ENCODE measurements at places on chromosomes 13 and 19.

- no peak for DNase-seq
These were observed 68.2 kb downstream of the STK24 start for GRCh38 chr13:98508685-98509084.

DNA sequence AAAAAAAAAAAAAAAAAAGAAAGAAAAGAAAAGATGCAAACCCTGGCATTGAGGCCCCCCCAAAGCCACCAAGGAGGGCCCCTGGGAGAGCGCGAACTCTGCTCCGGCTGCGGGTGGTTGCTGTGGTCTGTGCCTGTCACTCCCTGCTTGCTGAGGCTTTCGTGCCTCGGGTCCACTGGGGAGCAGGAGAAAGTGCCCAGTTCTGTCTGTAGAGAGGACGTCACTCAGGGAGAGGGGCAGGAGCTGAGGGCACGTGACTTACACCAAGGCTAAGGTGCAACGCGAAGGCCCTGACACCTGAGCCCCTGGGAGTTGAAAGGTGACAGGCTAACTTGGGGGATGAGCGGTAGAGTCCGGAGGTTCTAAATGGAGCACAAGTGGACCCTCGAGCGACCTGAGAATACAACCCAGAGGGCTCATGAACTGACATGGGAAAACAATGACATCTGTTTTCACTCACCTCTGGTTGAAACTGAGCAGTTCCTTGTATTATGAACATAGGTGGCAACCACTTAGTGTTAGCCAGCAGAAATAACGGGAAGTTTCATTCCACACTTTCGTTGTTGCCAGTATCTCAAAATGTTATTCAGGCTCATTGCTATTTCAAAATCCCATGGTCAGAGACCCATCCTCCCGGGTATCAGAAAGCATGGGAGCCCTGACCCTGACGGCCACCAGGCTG, 69.2 kb upstream of the TM9SF2 start:
- no peak for DNase-seq

DNA sequence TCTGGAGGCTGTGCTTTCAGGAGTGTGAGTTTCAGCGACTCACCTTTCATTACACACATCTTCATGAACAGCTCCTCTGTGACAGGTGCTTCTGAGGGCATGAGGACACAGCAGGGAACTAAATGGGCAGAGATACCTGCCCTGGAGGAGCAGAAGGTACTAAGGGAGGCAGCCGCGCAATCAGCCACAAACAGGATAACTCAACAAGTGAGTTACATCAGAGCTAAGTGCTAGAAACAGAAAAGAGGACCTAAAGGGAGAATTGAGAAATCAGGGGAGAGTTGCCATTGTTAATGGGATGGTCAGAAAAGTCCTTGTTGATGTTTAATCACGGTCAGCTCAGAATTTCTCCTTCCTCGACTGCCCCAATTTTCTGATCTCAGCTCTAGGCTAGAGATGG, 42.5 kb downstream of the SYDE1 start:
- no peak for DNase-seq

DNA sequence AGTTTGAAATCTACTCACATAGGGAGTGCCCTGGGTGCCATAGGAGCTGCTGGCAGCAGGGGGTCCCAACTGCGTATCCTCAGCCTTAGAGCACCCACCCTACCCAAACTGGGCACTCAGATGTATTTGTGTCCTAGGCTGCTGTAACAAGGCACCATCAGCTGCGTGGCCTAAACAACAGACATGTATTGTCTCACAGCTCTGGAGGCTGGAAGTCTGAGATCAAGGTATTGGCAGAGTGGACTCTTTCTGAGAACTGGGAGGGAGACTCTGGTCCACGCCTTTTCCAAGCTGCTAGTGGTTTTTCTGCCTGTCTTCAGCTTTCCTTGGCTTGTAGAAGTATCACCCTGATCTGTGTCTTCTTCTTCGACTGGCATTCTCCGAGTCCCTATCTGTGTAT, 83.6 kb downstream of the FGF14 start:
- DNase-seq = no peak

DNA sequence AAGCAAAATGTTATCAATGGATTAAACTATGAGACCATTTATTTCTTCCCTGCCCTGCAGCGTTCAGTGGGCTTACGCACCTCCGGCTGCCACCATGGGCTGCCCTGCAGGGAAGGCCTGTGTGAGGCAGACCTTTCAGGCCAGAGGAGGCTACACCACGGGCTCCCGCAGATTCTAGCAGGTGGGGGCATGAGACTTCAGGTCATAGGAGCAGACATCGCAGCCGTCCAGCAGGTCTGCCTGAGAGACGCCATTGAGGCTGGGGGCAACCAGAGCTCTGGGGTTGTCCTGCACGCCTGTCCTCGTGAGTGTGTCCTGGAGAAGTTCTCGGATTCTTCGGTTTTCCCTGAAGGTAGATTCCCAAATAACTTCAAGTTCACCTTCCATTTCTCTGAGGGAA, 9.4 kb upstream of the SLC7A9 start:
- no peak for DNase-seq

- no peak for DNase-seq
These were observed 210.3 kb upstream of the PCDH9 start for GRCh38 chr13:67440236-67440975.

- no peak for DNase-seq
These were observed 80.4 kb downstream of the LRCH1 start for GRCh38 chr13:46633416-46633815.

GRCh38 chr19:18551631-18552030, 6.0 kb upstream of the KXD1 start:
- no peak for DNase-seq

DNA sequence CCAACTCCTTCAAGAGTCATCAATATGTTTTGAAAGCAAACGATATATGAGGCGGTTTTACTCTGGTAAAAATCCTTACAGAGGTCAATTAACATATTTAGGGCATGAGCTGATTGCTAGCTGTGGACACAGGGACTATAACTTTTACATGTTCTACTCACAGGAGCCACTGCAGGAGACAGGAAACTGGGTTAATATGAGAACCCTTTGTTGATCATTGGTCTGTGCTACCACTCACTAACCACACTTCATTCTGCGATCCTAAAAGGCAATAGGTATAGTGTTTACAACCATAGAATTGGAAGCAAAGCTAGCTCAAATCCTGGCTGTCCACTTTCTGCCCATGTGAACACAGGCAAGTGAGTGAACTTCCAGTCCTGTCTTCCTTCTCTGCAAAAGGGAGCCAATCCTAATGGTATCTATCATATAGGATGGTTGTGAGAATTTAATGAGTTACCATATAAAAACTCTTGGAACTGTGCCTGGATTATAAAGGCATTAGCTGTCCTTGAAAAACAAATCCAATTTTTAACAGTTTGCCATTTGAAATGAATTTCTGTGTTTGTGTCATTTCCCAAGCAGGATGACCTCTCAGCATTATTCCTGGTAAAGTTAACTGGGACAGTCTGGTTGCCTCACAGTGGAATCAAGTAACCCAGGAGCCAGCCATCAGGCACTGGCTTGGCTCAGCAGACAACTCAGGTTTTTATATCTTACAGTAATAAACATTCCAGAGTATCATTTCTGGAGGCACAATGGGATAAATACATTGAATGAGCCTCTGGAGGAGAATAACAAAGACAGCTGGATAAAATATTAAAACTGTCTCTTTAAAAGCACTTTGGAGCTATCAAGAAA, 29.8 kb upstream of the RAP2A start:
- DNase-seq = no peak

- no peak for DNase-seq
These were observed 74.5 kb upstream of the FRY start for GRCh38 chr13:31956980-31957644.

- peak; percentile 94 for DNase-seq
These were observed at the start of gene LCP1 for GRCh38 chr13:46181840-46182490. Gene LCP1 (minus strand): TSS chr13:46182177. CDS start chr13:46159662, 22,515 bp downstream.

DNA sequence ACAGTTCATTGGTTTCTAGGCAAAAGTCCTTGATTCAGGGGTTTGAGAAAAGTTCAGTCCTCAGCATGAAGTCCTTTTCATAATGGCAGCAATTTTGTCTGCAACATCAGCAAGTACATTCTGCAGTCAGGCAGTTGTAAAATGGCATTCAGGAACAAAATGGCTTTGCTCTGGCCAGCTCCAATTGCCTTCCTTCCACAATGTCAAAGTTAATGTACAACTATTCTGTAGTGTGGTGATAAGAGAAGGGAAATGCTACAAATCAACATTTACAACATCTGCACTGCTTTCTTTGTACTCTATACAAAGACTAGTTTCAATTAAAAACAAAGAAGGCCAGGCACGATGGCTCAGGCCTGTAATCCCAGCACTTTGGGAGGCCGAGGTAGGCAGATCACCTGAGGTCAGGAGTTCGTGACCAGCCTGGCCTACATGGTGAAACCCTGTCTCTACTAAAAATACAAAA, 1.8 kb upstream of the NEK3 start:
- no peak for DNase-seq

- DNase-seq = no peak
These were observed 6.9 kb downstream of the ACOD1 start for GRCh38 chr13:76955193-76955592.

- no peak for DNase-seq
These were observed 4.9 kb downstream of the HPN start for GRCh38 chr19:35046461-35046860.

GRCh38 chr13:35891507-35892441, 239.4 kb downstream of the DCLK1 start:
- no peak for DNase-seq

DNA sequence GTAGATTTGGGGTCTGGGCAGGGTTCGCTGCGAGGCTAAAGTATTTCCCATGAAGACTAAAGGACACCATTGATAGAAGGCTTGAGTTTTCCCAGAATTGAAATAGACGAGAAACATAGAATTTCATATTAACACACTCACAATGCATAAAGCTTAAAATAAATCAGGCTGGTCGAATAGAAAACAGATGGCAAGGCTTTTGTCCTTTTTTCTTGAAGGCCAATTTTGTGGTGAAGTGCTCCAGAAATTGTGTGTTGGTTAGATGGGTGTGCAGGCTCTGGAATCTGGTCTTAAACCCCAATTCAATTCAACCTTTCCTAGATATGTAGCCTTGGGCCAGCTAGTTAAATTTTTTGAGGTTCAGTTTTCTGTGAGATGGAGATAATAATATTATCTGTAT, 56.9 kb upstream of the LRCH1 start:
- DNase-seq = no peak

DNA sequence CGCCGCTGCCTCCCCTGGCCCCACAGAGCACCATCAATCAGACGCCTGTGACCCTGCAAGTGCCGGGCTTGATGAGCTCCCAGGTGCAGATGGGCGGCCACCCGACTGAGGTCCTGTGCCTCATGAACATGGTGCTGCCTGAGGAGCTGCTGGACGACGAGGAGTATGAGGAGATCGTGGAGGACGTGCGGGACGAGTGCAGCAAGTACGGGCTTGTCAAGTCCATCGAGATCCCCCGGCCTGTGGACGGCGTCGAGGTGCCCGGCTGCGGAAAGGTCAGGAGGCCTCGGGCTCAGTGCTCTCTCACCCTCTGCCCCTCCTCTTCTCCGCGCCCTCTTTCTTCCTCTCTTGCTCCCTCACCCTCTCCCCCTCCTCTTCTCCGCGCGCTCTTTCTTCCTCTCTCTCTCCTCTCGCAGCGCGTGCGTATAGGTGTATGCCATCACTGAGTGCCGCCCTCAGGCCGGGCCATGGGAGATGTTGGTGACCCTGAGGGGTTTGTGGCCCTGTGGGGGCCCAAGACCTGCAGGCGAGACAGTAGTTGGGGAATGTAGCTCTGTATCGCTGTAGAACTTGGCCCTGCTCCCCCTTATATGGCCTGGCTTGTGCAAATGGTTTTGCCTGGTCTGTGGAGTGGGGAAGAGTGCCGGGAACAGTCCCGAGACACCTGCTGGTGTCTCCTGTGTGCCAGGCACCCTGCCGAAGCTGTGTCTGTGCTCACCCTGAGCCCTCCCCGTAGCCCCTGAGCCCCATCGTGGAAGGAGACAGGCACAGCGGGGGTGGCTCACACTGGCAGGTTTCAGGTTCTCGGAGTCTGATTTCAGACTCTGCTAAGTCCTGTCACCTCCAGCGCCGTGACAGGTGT, 5.4 kb upstream of the EPN1 start:
- no peak for DNase-seq

- no peak for DNase-seq
These were observed 405 bp upstream of the ZNF569 start for GRCh38 chr19:37467608-37468090.

- DNase-seq = no peak
These were observed 415.9 kb downstream of the FGF9 start for GRCh38 chr13:22086597-22087330.

DNA sequence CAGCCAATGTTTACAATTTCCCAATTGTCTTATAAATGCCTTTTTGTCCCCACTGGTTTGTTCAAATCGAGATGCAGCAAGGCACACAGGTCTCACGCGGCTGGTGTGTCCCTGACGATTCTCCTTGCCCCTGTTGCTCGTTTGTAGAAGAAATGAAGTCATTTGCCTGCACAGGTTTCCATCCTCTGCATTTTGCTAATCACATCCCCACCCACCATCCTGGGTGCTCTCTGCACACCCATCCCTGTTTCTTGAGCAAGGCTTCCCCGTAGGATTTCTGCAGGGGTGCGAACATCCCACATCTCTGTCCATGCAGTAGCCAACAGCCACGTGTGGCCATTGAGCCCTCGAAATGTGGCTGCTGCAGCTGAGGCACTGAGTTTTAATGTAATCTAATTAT, 59.8 kb upstream of the SOX1 start:
- no peak for DNase-seq

- DNase-seq = no peak
These were observed 102.4 kb downstream of the TNFRSF19 start for GRCh38 chr13:23672616-23673015.

- DNase-seq = peak; percentile 24
These were observed 17.1 kb downstream of the CLN5 start for GRCh38 chr13:77009011-77009410.

DNA sequence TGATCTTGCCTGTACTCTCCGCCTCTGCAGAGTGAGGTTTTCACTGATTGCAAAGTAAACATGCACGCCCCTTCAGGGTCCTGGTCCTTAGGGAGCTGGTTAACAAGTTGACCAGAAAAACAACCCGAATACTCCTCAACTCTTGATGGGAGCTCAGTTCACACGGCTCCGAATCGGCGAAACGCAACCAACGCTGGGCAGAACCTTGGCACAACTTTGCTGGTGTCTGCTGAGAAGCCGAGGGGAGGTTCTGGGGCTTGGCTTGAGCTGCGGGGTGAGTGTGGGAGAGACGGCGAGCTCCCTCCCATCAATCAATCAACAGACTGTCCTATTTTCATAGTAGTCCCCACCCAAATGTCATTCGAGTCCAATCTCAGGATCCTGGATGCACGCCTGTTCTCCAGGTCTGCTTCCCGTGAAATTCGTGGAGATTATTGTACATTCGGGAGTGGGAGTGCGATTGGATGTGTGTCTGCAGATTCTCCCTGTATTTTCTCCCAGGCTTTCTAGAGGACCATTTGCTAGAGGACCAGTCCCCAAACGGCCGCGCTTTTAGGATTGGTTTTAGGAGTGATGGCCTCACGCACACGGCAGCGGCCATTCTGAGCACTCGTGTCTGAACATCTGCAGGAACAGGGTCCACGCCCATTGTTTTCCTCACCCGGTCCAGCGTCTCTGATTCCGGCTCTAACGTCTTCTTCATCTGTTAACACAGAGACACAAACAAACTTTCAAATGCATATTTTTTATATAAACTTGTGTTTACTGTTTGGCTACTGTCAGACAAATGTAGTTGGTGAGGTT, 51.6 kb upstream of the F7 start:
- DNase-seq = no peak

Measured in CD4-positive, alpha-beta T cell treated with Interleukin-4 for 4 hours (primary cell).